Heart left ventricle (tissue), 16 donors: ENCODE measurements at places on chromosomes 1 and 21. TPM values are rescaled to one million over a fixed set of nuclear protein-coding genes. Genes with fewer than 3 reads are reported as not detected.
A peak's percentile ranks its signal among the peaks of the same experiment; 100 is the strongest.

DNA sequence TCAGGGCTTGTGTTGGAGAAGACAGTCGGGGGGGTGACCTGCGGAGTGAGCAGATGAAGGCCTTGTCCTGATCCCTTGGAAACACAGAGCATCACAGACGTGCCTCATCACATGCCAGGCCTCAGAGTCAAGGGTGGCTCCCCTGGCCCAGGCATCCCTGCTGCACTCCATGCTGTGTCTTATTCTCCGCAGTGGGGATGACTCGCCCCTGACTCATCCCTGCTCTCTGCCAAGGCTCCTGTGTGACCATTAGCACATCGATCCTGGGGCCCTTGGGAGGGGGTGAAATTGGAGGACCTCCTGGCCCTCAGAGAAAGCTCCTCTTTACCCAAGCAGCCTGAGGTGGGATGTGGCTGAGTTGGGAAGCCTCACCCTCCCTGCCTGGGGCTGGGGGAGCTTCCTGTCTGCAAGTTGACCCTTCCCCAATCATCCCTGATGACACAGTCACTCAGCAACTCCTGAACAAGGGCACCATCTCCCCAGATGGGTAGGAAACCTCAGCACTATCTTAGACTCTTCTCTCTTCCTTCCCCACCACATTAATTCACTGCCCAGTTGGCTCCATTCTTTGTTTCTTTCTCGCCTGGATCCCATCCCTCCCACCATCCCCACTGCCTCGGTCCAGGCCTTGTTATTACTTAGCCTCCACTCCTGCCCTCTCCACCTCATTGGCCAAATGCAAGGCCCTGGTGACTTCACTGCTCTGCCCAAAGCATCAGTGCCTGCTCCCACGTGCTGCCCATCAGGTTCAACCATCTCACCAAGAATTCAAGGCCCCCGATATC lies 74.6 kb downstream of the CAMK2N1 start:
- no peak for DNase-seq
- no peaks in the 10 kb centered on the region for H3K4me1 ChIP-seq
- H3K27me3 ChIP-seq = no peaks in the 10 kb centered on the region
- H3K27ac ChIP-seq = no peak overlapping the region
- H3K36me3 ChIP-seq = no peaks in the 10 kb centered on the region

DNA sequence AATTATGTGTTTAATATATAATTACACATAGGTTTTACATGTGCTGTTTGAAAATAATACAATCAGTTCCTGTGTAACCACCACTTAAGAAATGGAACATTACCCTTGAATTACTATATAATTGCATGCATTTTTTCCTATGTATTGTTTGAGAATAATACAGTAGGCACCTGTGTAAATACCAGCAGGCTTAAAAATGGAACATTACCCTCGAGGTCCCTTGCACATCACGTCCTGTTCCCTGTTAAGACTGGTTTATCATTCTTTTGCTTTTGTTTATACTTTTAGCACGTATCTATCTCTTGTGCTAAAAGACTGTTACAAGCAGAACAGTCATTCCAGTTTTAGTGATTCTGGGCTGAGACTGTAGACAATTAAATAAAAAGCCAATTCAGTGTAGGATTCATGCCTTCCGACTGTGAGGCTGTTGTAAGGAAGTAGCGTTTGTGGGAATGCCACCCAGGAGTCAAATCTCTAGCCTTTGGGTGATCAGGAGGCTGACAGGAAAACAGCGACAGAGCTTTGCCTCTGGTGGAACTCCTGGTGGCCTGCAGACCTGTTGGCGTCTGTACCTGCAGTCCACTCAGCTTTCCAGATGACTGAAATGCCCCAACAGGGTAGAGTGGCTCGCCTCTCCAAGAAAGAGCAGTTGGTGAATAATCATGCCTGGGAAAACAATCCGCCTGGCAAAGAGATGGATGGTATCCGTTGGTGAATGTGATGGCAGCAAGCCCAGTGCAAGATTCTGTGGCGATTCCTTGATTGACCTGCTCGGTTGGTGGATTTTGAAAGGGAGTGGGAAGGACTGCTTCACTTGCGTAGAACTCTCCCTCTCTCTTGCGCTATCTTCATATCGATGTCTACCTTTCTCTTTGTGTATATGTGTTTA lies 58.0 kb downstream of the DISC1 start:
- no peak for DNase-seq
- no peaks in the 10 kb centered on the region for H3K4me1 ChIP-seq
- no peak overlapping the region for H3K4me3 ChIP-seq
- H3K36me3 ChIP-seq = no peaks in the 10 kb centered on the region
- H3K27me3 ChIP-seq = no peaks in the 10 kb centered on the region

DNA sequence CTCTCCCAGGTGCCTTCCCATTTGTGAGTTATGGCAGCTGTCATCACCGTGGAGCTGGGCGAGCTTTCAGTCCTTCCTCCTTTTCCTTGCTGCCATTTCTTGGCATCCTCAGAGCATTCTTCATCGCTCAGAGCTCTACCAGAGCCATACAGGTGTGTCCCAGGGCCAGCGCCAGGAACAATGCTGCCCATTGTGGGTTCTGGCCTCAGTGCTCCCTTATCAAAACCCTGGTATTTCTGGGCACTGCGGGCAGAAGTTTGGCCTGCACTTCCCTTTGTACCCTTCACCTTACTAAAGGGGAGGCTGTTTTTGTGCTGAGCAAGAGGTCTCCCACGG lies 28.5 kb downstream of the RASSF5 start:
- peaks cover 11% of the 10 kb centered on the region for H3K4me1 ChIP-seq
- no peaks in the 10 kb centered on the region for H3K27me3 ChIP-seq
- no peak overlapping the region for H3K4me3 ChIP-seq
- H3K27ac ChIP-seq = no peak overlapping the region

DNA sequence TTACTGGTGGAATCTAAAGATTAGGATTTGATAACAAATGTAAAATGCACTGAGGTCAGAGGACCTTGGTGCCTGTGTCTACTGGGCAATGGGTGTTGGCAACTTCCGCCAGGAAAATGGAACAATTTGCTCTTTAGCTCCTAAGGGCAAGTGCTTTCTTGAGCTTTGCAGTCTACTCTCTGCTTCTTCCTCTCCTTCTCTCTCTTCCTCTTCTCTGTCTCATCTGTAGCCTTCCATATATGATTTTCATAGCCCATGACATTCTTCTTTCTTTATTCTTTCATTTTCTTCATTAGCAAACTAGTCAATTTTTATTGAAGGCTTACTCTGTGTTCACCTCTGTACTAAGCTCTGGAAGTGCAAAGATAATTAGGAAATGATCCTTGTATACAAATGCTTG lies 35.5 kb downstream of the OVGP1 start:
- no peak for DNase-seq
- H3K27ac ChIP-seq = no peak overlapping the region
- H3K27me3 ChIP-seq = peaks cover 15% of the 10 kb centered on the region
- H3K4me1 ChIP-seq = no peaks in the 10 kb centered on the region
- H3K36me3 ChIP-seq = no peaks in the 10 kb centered on the region

DNA sequence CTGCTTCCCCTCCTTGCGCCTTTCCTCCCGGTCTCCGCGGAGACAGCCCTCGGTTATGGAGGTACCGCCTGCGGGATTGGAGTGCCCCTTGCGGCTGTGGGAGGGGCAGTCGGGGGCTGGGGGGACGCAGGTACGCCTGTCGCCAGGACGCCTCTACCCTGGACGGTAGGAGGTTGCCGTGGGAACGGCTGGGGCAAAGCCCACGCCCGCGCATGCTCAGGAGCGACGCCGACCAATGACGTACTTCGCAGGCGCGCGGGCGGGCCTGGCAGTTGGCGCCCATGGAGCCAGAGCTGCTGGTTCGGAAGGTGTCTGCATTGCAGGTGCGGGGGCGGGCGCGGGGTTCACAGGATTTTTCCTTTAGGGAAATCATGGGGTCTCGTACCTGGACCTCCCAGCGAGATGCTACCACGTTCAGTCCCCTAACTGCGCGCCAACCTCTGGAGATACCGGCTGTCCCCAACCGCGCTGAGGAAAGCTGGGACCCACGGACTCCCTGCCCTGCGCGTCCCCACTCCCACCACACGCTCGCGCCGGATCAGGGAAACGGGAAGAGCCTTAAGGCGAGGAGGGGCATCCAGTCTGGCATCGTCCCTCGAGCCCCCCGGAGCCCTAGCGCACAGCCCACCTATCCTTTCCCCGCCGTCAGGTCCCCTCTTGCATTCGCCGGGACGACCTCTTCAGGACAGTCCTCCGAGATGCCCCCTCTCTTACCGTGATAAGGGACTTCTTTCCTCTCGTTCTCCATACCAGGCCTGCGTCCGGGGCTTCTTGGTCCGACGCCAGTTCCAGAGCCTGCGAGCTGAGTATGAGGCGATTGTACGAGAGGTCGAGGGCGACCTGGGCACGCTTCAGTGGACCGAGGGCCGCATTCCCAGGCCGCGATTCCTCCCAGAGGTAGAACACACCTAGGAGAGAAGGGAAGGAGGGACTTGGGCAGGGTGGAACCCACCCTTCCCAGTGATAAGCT lies at the start of gene IQCC:
Gene IQCC (plus strand): TSS at position 271 of the 970 bp plus-strand sequence. CDS start 11 bp downstream, at position 282.
- peak within 1 kb of the TSS; percentile 66 for H3K27ac ChIP-seq
- no peaks in the 10 kb centered on the region for H3K27me3 ChIP-seq
- no peaks in the 10 kb centered on the region for H3K36me3 ChIP-seq

DNA sequence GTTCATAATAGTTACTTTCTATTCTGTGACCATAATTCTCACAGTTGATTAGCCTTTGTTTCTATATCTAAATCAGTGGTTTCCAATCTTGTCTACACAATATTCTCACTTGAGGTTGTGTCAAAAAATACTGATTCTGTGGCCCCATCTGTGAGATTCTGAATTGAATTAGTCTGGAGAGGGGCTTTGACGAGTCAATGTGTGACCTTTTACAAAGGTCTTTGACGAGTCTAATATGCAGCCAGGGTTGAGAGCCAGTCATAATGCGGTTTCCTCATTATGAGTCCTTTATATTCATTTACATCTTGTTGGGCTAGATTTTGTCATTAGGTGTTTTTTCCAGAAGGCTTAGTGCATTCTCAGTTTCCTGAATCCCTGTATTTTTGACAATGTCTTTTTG lies 19.7 kb downstream of the FCRL5 start:
- no peaks in the 10 kb centered on the region for H3K4me1 ChIP-seq
- H3K27ac ChIP-seq = no peak overlapping the region
- no peak for DNase-seq
- no peaks in the 10 kb centered on the region for H3K36me3 ChIP-seq
- H3K27me3 ChIP-seq = no peaks in the 10 kb centered on the region
- H3K4me3 ChIP-seq = no peak overlapping the region

DNA sequence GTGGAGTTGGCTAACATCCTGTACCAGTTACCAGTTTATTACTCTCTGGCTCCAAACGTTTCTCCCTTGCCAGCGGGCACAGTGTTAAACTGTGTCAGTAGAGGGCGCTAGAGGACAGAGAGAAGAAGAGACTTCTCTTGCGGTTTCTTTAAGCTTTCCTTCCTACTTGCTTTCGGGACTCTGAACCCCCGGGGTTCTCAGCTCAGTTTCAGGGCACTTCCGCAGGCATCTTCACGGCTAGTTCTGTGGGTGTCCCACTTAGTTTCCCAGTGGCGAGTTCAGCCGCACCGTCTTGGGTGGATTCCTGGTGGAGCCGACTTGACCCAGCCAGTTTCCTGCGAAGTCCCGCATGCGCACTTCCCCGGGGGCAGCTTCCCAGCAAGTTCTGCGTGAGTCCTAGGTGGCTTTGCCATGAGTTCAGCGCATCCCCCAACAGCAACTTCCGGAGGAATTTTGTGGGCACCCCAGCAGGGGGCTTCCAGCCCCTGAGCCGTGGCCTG lies 37.9 kb upstream of the BTG2 start:
- no peaks in the 10 kb centered on the region for H3K36me3 ChIP-seq
- peak; percentile 84 for DNase-seq
- H3K4me1 ChIP-seq = no peaks in the 10 kb centered on the region
- no peaks in the 10 kb centered on the region for H3K27me3 ChIP-seq
- peak overlapping the region; percentile 92 for H3K27ac ChIP-seq
- H3K4me3 ChIP-seq = peak overlapping the region; percentile 58

DNA sequence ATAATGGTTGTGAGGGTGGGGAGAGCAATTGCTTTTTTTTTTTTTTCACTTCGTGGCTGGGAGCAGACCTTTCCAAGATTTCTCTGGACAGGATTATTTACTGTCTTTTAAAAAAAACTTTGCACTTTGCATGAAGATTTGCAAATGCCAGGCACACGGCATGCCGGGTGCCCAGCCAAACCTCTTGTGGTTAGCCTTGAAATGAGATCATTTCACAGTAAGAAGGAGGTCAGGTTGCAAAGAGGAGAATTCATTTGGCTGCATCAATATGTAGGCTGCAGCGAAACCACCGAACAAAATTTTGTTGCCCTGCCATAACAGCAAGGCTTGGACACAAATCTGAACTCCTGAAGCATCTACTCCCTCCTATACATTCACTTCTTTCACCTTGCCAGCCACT lies 36.5 kb upstream of the KCND3 start:
- no peak overlapping the region for H3K27ac ChIP-seq
- no peaks in the 10 kb centered on the region for H3K36me3 ChIP-seq
- H3K4me1 ChIP-seq = no peaks in the 10 kb centered on the region
- H3K27me3 ChIP-seq = no peaks in the 10 kb centered on the region
- H3K4me3 ChIP-seq = no peak overlapping the region

GRCh38 chr1:38785285-38786039 lies 74.1 kb downstream of the RRAGC start:
- no peaks in the 10 kb centered on the region for H3K36me3 ChIP-seq
- H3K27me3 ChIP-seq = peaks cover 95% of the 10 kb centered on the region
- no peak overlapping the region for H3K4me3 ChIP-seq
- H3K4me1 ChIP-seq = peaks cover 5% of the 10 kb centered on the region

GRCh38 chr1:211920602-211921226 lies 90.2 kb upstream of the LPGAT1 start:
- no peak overlapping the region for H3K27ac ChIP-seq
- H3K4me1 ChIP-seq = no peaks in the 10 kb centered on the region
- DNase-seq = no peak
- no peak overlapping the region for H3K4me3 ChIP-seq
- no peaks in the 10 kb centered on the region for H3K27me3 ChIP-seq
- no peaks in the 10 kb centered on the region for H3K36me3 ChIP-seq

- H3K27ac ChIP-seq = no peak overlapping the region
- no peak for DNase-seq
- no peaks in the 10 kb centered on the region for H3K36me3 ChIP-seq
- H3K4me3 ChIP-seq = no peak overlapping the region
- H3K4me1 ChIP-seq = peaks cover 10% of the 10 kb centered on the region
- H3K27me3 ChIP-seq = no peaks in the 10 kb centered on the region
Measured at GRCh38 chr1:32498751-32499150, 33.9 kb downstream of the ZBTB8B start.

- DNase-seq = no peak
Measured at GRCh38 chr1:67020304-67020703, 33.6 kb downstream of the SLC35D1 start.

DNA sequence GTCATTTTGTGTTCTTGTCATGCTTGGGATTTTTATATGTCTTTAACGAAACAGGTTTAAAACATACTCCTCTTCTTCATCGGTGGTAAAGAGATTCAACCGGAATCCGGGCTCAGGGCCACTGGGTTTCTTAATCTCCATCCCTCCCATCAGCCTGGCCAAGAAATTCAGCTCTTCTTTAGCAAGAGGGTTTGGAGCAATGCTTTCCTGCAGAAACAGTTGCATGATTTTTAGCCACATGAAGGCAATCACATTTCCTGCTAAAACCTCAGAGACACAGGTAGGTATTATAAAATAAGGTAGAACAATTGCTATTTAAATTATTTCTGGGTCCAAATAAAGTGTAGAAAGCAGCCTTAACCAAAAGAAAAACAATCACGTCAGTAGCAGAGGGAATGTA lies 22.7 kb upstream of the LSM10 start:
- H3K4me3 ChIP-seq = no peak overlapping the region
- H3K36me3 ChIP-seq = peaks cover 30% of the 10 kb centered on the region
- H3K27ac ChIP-seq = peak overlapping the region; percentile 33
- no peak for DNase-seq
- H3K4me1 ChIP-seq = peaks cover 12% of the 10 kb centered on the region

The MARK1 gene
- 16.7 TPM for total RNA-seq

The RHEX gene
- total RNA-seq = 0.51 TPM

The GJA4 gene
- 39.4 TPM for total RNA-seq

The SV2A gene
- 1.4 TPM for total RNA-seq

The RBM11 gene
- total RNA-seq = not detected

The FCRL6 gene
- 2.0 TPM for total RNA-seq
